ENCODE measurements at places on chromosomes 12 and 14. TPM values are rescaled to one million over a fixed set of nuclear protein-coding genes. Genes with fewer than 3 reads are reported as not detected.

IFNG-AS1 gene
- polyA plus RNA-seq, result not detected

BDKRB1 gene
- 1.0 TPM for polyA plus RNA-seq

SDR9C7 gene
- 0.22 TPM for polyA plus RNA-seq

PLEKHG7 gene
- polyA plus RNA-seq, result 0.75 TPM

DNAH10 gene
- 5.6 TPM for polyA plus RNA-seq

RHNO1 gene
- polyA plus RNA-seq, result 44.3 TPM

C1QL4 gene
- 2.2 TPM for polyA plus RNA-seq

VCPKMT gene
- polyA plus RNA-seq, result 16.5 TPM

PCED1B gene
- 3.3 TPM for polyA plus RNA-seq

FAM177A1 gene
- polyA plus RNA-seq, result 53.4 TPM

ABHD4 gene
- polyA plus RNA-seq, result 62.2 TPM

MYF5 gene
- 0.09 TPM for polyA plus RNA-seq

- no peak for DNase-seq
Observed at GRCh38 chr12:31236998-31237637, 88.8 kb downstream of the SINHCAF start.

- DNase-seq, result no peak
Observed at GRCh38 chr14:56280843-56281242, 162.6 kb downstream of the PELI2 start.

DNA sequence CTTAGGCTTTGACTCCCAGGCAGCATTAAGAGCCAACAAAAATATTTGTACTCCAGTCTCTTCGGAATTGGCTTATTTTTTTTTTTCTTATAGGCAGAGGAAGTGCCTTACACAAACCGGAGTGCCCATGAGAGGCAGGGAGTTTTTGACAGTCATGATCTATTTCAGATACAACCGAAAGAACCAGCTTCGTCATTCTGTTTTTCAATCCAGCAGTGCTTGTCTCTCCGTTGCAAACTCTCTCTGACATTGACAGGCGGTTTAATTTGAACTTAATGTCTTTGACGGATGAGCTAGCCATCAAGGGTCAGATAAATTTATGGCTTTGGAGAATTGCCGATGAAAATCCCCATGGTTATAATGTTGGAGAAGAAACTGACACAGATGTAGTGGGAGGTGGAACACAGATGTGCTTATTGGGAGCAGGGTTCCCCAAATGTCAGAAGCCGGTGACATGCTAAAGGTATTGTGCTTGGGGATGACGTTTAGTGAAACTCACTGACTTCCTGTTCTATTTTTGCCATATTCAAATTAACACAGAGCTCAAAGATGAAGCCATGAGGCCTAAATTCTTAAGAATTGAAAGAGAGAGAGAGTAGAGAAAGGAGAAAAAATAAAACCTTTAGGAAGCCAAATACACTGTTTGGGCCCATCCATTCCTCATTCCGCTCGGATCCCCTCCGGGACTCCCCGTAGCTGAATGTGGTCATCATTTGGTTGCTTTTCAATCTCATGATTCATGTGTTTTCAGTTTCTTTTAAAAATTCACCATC is 59.7 kb downstream of the PLXNC1 start:
- no peak for DNase-seq

DNA sequence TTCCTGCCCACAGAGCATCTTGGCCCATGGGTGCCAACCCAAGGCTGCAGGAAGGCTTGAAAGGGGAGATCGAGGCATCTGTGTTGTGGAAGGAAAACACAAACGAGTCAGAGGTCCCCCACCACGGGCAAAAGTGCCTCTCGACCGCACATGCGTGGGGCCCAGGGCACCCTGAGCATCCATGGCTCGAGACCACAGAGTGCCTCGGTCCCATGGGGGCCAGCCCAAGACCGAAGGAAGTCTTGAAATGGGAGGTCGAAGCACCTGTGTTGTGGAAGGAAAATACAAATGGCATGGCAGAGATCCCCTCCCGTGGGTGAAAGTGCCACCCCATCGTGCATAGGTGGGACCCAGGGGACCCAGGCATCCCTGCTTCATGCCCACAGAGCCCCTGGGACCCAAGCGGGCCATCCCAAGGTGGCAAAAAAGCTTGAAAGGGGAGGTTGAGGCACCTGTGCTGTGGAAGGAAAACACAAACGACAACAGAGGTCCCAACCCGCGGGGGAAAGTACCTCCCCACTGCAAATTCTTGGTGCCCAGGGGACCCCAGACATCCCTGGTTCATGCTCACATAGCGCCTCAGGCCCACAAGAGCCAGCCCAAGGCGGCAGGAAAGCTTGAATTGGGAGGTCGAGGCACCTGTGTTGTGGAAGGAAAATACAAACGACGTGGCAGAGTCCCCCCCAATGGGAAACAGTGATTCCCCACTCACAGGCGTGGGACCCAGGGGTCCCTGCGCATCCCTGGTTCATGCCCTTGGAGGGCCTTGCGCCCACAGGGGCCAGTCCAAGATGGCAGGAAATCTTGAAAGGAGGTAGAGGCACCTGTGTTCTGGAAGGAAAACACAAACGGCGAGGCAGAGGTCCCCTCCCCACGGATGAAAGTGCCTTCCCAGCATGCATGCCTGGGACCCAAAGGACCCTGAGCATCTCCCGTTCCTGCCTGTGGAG is 373.0 kb downstream of the ALG10 start:
- no peak for DNase-seq

- DNase-seq, result no peak
Observed at GRCh38 chr14:33271216-33271615, 332.5 kb downstream of the NPAS3 start.

GRCh38 chr14:97457575-97458085 is 660.4 kb downstream of the VRK1 start:
- no peak for DNase-seq

DNA sequence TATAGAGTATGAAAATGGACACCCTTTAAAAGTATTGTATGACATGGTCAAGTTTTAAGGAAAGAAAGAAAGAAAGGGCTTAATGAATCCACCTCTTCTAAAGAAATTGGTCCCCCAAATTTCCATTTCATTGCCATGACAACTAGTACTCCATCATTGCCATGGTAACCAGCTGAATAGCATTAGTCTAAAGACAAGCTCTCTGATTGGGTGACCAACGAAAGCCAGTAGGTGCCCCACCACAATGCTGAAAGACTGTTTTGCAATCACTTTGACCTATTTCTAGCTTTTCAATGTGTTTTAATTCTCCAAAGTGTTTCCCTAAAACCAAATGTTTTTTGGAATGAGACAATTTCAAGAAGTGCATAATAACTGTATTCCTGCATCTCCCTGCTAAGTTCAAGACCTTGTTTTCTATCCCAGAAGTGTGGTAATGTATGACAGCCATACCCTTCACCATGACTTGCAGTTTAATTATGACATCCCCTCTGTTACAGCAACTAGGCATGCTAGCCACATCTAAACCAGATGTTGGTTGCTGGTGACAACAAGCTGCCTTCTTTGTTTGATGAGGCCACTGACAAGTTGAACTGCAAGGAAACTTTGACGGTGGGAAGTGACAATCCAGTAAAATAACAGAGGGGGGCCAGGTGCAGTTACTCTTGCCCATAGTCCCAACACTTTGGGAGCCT is 46.7 kb downstream of the KICS2 start:
- DNase-seq, result no peak

- DNase-seq, result peak; percentile 33
Observed at GRCh38 chr12:109393437-109394345, 46.0 kb downstream of the MYO1H start.

DNA sequence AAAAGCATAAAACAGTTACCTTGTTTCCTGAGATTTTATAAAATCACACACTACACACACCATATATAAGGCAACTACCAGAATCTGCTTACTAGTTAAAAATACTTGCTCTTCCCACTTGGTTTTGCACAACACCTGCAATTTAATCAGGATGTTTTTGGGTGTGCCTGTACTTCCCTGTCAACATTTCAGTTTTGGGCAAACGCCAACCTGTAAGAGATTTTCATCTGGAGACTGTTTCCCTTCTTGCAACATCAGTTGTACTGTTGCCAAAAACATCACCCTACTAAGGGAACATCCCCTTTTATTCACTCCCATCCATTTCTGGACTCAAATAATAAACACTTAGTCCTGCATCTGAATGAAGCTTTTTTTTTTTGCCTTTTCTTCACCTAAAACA is 172.3 kb downstream of the DUSP6 start:
- DNase-seq, result no peak

DNA sequence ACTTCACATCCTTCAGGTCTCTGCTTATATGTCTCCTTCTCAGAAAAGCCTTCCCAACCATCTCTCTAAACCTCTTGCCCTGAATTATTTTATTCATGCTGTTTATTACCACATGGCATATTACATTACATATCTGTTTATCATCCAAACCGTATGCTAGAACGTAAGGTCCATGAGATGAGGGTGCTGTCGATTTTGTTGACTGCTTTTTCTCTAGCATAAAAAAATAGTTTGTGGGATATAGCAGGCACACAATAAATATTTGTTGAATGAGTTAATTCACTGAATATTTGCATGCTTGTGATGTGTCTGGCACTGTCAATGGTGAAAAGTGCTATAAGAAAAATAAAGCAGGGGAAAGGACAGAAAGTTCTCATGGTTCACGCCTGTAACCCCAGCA is 22.9 kb downstream of the SAMD4A start:
- DNase-seq, result no peak

DNA sequence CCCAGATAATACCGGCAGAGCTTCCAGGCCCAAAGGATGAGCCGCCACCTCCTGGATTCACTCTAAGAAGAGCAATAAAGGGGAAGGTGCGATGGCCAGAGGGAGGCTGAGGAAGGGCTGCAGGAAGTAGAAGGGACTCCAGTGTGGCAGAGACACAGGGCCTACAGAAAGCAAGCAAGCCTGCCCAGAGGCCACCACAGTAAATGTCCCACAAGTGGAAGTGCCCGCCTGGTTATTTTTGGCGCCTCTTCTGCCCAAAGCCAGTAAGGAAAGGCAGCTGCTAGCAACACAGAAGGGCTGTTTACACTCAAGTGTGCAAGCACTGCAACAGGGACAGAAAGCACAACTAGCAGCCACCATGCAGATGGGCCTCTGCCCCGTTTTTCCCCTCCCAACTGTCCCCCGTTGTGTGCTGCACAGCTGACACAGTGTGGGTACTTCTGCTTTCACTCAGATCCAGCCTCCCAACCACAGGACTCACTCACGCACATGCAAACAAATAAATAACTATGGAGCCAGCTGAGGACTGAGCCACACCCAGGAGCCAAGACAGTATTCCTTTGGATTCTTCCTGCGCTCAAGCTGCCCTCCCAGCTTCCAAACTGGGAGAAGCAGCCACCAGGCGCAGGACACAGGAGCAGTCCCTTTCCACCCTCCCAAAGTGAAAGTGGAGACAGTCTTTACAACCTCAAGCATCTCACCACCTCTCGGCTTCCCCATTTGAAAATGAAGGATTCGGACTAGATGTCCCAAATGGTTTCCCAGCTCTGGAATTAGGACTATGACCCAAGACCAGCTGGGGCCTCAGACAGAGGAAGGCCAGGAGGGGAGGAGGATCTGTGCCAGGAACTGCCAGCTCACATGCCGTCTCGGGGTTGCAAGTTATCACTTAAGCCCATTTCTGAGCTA is 40.0 kb upstream of the PNMA1 start:
- no peak for DNase-seq

DNA sequence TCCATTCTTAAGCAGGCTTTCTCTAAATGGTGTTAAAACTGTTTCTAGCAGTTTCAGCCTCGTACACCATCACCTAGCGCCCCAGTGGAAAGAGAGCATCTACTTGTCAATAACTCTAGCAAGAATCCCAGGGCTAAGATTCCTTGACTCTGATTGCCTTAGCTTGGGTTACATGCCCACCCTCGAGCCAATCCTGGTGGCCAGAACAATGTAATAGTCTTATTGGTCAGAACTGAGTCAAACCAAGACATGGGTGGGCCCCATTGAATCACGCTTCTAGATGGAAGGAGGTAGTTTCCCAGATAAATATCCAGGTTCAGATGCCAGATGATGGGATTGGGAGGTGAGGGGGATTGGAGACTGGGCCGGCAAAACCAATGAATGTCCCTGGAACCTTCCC is 55.9 kb upstream of the MED13L start:
- DNase-seq, result no peak

DNA sequence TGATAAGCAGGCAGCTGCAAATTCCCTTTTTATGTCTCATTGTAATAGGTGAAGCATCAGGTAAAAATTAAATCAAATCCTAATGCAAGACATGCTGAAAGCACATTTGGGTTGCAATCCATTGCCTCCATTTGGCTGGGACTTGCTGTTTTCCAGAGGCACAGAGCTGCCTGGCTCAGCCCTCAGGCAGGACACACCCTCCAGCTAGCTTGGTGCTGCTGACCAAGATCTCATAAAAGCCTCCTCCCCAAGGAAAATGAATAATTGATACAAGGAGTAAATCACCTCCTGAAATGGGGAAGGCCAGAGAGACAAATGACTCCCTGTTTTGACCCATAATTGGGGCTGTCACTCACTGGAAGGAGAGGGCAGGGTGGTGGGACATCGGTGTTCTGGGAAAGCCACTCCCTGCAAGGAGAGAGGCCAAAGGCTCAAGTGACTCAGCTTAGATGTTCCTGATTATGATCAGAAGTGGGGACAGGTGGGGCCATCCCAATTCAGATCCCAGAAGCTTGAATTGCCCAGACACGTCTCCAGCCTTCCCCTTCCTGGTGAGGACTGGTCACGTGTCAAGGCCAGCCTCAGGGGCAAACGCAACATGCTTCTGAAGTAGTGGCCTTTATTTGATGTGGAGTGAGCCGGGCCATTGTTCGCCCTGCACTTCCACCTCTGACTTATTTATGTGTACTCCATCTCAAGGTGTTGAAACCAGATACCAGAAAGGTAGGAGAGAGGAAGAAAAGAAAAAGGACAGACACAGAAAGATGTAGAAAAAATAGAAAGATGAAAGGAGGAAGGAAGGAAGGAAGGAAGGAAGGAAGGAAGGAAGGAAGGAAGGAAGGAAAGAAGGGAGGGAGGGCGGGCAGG is 773.7 kb downstream of the BCL11B start:
- DNase-seq, result no peak

DNA sequence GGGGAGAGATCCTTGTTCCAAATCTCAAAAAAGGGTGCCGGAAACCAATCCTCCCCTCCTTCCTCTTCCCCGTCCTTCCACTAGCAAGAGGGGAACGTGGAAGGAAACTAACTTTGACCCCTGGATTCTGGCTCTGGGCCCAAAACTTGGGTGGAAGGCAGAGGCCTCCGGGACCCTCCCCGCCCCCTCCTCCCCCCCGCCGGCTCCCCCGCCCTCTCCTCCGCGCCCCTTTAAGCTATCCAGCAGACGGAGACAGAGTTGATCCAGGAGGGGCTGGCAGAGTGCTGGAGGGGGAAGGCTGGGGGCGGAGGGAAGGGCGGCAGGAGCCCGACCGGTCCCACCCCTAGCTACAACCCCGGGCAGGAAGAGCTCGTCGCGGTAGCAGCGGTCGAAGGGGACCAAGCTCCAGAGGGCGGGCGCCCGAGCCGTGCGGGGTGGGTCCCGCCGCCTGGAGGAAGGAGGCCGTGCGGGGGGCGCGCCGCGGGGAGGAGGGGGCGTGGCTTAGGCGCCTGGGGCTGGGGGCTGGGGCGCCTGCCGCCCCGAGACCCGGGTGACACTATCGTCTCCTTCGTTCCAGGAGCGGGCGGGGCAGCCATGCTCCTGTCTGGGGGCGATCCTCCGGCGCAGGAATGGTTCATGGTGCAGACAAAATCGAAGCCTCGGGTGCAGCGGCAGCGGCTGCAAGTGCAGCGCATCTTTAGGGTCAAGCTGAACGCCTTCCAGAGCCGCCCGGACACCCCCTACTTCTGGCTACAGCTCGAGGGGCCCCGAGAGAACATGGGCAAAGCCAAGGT is at the start of gene NYNRIN:
Gene NYNRIN (plus strand): TSS at position 351 of the 794 bp plus-strand sequence. CDS start 244 bp downstream, at position 595.
- DNase-seq, result peak; percentile 64

GRCh38 chr12:109757671-109758265 is 44.1 kb downstream of the FAM222A start:
- DNase-seq, result no peak

- DNase-seq, result no peak
Observed at GRCh38 chr12:91215940-91216454, 33.4 kb upstream of the DCN start.

Measured in renal cortex interstitium (tissue), 15 donors.